Inflammatory macrophage treated with lipopolysaccharide for 1 hour (primary cell): ENCODE measurements at places on chromosomes 5 and 9.
A peak's percentile ranks its signal among the peaks of the same experiment; 100 is the strongest.

GRCh38 chr9:98848450-98849149 lies 41.1 kb downstream of the GALNT12 start:
- DNase-seq = peak; percentile 93

DNA sequence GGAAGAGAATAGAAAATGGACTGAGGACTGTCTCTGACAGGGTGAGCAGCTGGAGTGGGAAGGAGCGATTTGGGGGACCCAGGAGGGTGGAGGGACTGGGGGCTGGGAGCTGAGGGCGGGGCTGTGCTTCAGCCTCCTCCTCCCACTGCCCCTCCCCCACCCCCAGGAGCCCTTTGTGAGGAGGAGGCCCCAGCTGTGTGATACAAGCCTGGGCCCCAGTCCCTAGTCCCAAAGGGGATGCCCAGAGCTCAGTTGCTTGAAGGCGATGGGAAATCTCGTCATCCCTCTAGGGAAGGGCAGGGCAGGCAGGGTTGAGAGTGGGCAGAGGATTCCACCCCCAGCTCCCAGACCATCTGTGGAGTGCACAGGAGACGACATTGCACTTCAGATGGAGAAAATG lies at the start of gene SPATA31E1:
Gene SPATA31E1 (plus strand): TSS at position 251 of the 400 bp plus-strand sequence. CDS start 15 bp downstream, at position 266.
- DNase-seq = no peak

- DNase-seq = no peak
Measured at GRCh38 chr9:106916466-106917235, 53.7 kb downstream of the ZNF462 start.

GRCh38 chr5:85268194-85268593 lies 883.5 kb upstream of the EDIL3 start:
- DNase-seq = no peak

GRCh38 chr5:39648848-39649227 lies 224.1 kb upstream of the DAB2 start:
- DNase-seq = no peak

- DNase-seq = no peak
Measured at GRCh38 chr5:22926574-22926973, 73.4 kb upstream of the CDH12 start.

DNA sequence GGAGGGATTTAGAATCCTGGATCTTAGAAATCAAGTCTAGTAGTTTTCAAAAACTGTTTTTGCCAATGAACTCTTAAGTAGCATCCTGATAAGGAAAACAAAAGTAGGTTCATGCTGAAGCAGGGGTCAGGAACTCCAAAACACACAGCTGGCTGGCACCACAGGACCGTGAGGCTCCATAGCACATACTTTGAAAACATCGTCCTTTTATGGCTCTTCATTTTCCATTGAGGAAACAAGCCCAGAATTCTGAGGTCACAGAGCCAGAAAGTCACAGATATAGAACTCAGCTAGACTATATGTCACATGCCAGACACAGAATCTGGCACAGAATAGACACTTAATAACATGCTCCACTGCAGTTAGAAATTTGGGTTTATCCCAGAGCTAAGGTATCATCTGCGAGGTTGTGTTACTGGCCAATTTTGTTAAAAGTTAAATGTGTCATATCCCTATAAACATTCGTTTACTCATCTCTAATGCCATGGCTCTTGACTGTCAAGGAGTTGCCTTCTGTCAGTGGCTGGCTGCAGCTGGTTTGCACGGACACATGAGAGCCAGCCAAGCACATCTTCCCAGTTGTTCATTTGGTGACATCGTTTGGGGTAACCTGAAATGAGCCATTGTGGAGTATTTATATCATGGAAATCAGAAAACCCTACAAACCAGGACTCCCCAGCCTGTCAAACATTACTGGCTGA lies 58.8 kb downstream of the FAM78A start:
- DNase-seq = no peak

- DNase-seq = no peak
Measured at GRCh38 chr9:91578911-91579310, 155.3 kb upstream of the NFIL3 start.

GRCh38 chr9:76894198-76894597 lies 11.7 kb downstream of the PRUNE2 start:
- DNase-seq = no peak

- DNase-seq = no peak
Measured at GRCh38 chr5:142984525-142984924, 214.3 kb downstream of the ARHGAP26 start.

DNA sequence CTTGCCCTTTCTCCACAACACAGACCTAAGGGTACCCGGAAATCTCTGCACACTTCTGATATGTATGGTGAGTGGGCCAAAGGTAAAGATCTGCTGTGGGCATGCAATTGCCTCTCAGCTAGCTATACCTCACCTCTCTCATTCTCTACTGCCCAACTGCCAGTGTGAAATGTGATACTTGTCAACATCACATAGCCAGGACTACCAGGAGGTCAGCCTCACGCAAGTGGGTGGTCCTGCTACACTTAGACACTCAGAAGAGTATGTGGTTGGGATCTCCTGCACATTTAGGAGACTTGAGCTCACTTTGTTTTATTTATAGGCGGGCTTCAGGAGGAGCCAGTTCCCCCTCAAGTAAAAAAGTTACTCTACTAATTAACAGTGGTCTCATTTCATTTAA lies 88.0 kb upstream of the MAN2A1 start:
- DNase-seq = no peak
